ENCODE measurements at places on chromosomes 2 and 18. TPM values are rescaled to one million over a fixed set of nuclear protein-coding genes. Genes with fewer than 3 reads are reported as not detected.

Gene MYO1B
- 42.6 TPM for total RNA-seq

DNA sequence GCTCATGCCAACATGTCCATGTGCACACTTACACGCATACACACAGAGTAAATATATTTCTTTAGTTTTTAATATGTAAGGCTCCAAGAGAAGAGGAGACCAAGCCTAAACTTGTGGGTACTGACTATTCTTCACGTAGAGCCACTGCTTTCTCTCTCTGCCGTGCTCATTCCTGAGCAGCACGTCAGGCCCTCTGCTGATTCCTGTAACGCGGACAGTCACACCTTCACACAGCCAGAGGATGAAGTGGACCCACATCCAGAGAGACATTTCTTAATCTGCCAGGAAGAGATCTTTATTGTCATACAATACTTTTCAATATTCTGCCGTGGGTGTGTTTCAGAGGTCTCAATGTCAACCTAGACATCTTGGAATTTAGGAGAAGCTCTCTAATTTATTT, 560.7 kb downstream of the STK39 start:
- no peak for DNase-seq
- no peaks in the 10 kb centered on the region for H3K36me3 ChIP-seq
- H3K27me3 ChIP-seq, result no peaks in the 10 kb centered on the region
- no peak overlapping the region for H3K27ac ChIP-seq
- H3K4me1 ChIP-seq, result no peaks in the 10 kb centered on the region
- H3K4me3 ChIP-seq, result no peak overlapping the region

- no peaks in the 10 kb centered on the region for H3K4me1 ChIP-seq
- no peaks in the 10 kb centered on the region for H3K36me3 ChIP-seq
- H3K27ac ChIP-seq, result no peak overlapping the region
- no peak overlapping the region for H3K4me3 ChIP-seq
- no peak for DNase-seq
These were observed 2.4 kb downstream of the TMEM185B start for GRCh38 chr2:120220756-120221155.

DNA sequence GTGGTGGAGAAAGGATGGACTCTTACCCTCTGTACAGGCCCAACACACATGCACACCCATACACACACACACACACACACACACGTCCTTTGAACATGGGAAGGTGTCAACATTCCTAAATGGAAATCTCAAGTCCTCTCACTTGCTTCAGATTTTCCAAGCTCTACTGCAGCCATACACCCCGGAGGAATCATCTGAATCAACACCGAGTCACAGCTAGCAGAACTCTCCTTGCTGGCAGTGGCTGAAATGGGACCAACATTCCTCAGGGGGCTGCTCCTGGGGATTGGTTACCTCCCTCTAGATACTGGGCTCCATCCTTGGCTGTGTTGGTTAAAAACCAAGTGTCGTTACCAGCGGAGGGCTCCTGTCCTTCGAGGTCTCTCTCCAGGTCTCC, 112.7 kb downstream of the BCL11A start:
- H3K36me3 ChIP-seq, result no peaks in the 10 kb centered on the region
- no peaks in the 10 kb centered on the region for H3K4me1 ChIP-seq
- DNase-seq, result no peak

DNA sequence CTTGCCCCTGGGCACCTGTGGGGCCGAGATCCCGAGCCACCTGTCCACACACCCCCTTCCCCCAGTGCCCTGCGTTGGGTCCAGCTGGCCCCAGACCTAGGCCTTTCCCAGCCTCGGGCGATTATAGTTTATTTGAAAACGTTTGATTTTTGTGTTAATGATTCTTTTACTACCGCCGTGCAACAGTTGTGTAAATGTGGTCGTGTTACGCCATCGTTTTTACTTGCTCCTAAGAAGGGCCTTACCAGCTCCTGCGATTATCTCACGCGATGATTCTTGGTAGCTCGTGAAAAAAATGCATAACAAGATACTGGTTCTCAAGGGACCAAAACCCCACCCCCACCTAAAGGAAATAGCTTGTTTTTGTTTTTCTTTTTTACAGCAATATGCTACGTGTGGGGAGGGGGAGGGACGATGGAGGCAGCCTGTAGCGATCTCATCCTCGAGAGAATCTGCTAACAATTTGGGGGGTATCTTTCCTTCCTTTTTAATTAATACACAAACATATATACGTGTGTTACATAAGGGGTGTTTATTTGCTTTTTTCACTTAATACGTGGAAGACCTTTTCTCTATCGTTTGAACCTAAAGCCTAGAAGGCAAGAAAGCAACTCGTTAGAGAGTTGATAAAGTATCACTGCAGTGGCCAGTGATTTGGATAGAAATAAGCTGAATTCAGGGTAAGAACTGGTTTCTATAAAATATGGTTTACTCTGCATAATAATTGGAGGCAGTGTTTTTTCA, 1.0 kb downstream of the ZDBF2 start:
- no peaks in the 10 kb centered on the region for H3K36me3 ChIP-seq
- no peaks in the 10 kb centered on the region for H3K4me1 ChIP-seq
- DNase-seq, result no peak

DNA sequence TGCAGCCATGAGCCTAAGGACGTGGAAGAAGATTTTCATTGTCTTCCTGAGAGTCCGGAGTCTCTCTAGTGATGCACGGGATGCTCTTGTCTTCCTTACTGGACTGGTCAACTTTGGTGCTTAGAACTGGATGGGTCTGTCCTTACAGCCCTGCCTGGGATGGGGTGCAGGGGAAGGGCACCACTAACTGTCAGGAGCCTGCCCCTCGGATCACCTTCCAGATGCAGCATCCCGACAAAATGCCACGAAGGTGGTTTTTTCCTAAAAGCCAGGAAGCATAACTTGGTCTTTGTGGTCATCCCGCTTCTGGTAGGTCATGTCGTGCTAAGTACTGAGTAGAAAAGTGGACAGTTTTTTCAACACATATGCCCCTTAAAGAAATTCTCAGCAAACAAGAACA, 207.4 kb upstream of the TWIST2 start:
- no peak for DNase-seq
- no peaks in the 10 kb centered on the region for H3K4me1 ChIP-seq
- H3K27me3 ChIP-seq, result no peaks in the 10 kb centered on the region
- no peaks in the 10 kb centered on the region for H3K36me3 ChIP-seq

GRCh38 chr2:101106453-101107181, 44.6 kb downstream of the TBC1D8 start:
- H3K36me3 ChIP-seq, result no peaks in the 10 kb centered on the region
- no peaks in the 10 kb centered on the region for H3K27me3 ChIP-seq
- H3K4me3 ChIP-seq, result no peak overlapping the region
- DNase-seq, result no peak
- no peak overlapping the region for H3K27ac ChIP-seq
- peaks cover 24% of the 10 kb centered on the region for H3K4me1 ChIP-seq

DNA sequence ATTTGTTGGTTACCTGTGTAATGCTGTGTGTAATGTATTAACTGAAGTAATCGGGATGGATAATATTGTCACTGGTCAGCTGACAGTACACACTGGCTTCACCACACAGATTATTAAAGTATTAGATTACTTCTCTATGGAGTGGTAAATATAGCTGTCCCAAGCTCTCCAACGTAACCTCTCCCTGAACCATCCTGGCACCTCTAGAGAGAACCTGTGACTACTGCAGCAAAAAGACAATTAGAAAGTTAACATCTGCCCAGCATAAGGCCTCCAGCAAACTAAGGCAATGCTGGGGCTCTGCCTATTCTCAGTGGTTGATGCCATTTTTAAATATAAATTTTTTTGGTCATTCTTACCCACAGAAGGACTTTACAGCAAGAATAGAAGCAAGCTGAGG, 351.3 kb downstream of the GPD2 start:
- no peak overlapping the region for H3K27ac ChIP-seq
- no peaks in the 10 kb centered on the region for H3K36me3 ChIP-seq
- no peak overlapping the region for H3K4me3 ChIP-seq
- DNase-seq, result no peak
- H3K4me1 ChIP-seq, result no peaks in the 10 kb centered on the region
- no peaks in the 10 kb centered on the region for H3K27me3 ChIP-seq

Measured in uterus (tissue), 4 donors.